ENCODE measurements at places on chromosomes 6 and 20. TPM values are rescaled to one million over a fixed set of nuclear protein-coding genes. Genes with fewer than 3 reads are reported as not detected.

Gene VWA7
- total RNA-seq = 0.94 TPM

Gene SLC24A3
- total RNA-seq = 2.0 TPM

Gene TMEM74B
- total RNA-seq = 7.1 TPM

Gene RNF182
- total RNA-seq = 0.49 TPM

Gene TSPO2
- 0.53 TPM for total RNA-seq

Gene SYTL3
- 2.5 TPM for total RNA-seq

Gene F13A1
- 231 TPM for total RNA-seq

Gene NKX2-2
- total RNA-seq = not detected

Gene CNPY3
- total RNA-seq = 44.9 TPM
